NCI-H2171 treated with DMSO at 0.1 percent for 48 hours (cell line): ENCODE measurements at places on chromosomes 4 and X.

DNA sequence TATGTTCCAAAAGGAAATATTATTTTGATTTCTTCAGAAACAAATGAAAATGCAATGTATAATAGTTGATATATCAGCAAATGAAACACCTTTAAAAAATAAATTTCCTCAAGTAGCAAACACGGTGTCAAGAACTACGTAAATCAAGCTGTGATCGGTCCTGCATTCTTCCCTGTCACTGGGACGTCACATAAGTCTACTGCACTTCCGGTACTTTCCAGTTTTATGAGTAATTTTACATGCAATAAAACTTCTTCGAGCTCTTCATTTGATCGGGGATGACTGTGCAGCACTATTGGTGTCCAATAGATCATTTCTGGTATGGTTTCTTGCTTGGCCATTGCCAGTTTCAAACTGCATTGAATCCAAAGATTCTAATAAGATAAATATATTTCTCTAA is 114.0 kb upstream of the VEGFC start:
- DNase-seq = no peak

GRCh38 chr4:135210341-135210740 is 1008.8 kb upstream of the PABPC4L start:
- no peak for DNase-seq

DNA sequence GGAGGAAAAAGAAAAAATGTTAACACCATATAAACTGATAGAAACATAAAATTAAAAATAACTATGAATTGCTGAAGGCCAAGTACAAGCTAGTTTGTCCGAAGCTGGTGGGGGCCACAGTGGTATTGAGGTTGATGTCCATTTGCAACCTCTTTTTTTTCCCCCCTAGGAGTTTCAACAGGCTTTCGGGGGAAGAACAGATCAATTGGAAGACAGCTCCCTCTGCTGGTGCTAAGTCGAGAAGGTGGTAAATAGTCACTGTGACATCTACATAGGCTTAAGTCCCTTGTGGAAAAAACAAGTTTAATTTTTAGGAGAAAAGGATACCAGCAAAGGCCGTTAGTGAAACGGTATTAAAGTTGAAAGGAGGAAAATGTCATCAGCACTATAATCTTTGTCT is 115.7 kb upstream of the ZXDA start:
- DNase-seq = peak; percentile 13

DNA sequence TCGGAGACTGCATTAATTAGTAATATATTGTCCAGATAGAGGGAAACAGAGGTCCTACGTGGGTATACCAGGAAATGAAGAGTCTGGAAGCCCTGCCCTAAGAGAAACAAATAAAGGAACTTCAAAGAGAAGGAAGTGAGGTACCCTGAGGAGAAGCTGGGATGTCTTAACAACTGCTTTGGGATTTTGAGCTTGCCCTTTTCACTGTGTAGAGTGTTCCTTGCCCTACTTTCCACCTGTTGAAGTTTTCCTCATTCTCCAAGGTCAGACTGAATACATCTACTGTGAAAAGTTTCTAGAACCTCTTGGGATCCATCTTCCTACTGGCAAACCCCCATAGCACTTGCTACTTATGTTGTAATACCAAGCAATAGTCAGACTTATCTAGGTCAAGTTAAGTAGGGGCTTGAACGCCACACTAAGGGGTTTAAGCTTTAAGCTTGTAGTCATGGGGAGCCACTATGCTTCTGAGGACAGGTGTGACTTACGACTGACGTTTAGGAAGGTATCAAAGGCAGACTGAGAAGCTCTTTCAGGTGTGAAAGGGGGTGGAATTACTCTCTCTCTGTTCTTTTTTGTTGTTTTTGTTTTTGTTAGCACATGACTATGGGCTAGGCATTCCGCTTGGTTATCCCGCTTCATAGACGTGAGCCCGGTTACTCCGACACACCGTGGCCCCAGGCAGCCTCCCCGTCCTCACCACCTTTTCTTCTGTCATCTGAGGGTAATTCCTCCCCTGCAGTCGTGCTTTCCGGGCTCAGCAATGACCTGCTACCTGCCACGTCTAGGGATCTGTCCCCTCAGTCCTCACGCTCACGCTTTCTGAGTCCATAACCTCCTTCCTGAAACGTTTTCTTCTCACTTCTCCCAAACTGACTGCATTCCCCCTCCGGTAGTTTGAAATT is 959 bp upstream of the REST start:
- no peak for DNase-seq

DNA sequence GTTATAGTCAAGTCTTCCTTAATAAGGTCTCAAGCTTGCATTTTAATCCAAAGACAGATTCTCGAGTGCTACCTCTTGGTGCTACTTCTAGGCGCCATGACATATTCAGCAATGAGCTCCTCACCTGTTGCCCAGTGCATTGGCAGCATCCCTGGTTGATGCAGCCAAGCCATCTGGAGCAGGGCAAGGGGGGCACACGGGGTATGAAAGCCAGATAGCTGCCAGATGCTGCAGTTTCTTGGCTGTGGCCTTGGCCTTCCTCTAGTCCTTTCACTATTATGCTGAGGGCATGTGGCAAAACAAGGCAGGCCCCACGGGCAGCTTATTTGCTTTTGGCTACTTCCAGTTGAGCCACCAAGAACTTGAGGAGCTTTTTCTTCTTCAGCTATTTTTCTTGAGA is 168.6 kb upstream of the PGRMC2 start:
- peak; percentile 44 for DNase-seq

- no peak for DNase-seq
These were observed 94.5 kb downstream of the AFF1 start for GRCh38 chr4:87029356-87029755.

DNA sequence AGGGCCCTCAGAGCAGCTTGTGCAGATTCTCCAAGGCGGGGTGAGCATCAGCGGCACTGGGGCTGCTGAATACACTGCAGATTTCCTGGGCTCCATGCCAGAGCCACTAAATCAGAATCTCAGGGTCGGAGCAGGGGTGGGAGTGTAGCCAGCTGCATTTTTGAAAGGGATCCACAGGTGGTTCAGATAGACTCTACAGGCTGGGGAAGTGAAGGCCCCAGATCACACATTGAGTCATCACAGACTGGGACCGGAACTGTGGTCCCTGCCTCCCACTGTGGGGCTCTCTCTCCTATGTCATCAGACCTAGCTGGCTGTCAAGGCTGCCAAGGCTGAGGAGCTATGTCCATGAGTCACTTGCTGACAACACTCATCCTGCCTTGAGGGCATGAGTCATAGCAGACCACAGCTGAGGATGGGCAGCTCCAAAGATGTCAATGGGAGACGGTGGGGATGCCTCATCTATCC is 162.3 kb upstream of the MAMLD1 start:
- DNase-seq = no peak

DNA sequence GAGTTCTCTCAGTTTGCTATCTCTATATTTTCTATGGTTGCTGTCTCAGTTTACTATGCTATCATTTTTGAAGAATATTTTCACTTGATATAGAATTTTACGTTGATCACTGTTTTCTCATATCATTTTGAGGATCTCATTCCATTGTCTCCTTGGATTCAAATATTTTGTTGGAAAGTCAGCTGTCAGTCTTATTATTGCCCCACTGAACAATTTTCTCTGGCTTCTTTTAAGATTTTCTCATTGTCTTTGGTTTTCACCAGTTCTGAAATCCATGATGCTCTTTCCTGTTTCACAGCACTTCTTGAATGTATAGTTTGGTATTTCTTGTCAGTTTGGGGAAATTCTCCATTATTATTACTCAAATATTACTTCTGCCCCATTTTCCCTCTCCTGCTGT is 81.1 kb downstream of the ENPP6 start:
- no peak for DNase-seq

DNA sequence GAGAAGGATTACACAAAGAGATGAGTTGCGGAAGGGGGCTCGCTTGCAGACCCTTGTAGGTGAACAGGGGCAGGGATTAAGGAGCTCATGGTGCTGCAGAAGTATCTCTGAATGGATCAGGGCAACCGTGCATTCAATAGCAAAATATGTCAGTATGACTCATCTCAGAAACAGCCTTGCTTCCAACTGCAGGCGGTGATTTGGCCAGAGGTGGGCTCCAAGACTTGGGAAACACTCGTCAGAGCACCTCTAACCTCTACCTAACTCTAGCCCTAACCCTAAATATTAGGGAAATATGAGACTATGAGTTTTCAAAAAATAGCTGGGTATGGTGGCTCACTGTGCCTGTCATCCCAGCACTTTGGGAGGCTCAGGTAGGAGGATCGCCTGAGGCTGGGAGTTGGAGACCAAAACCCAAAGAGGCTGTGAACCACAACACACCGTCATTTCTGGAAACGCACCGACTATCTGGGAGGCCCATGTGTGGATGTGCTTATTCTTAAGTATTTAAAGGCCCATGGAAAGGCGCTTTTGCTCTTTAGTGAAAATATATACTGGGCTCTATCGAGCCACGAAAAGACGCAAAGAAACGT is 102.6 kb downstream of the DHRSX start:
- no peak for DNase-seq

DNA sequence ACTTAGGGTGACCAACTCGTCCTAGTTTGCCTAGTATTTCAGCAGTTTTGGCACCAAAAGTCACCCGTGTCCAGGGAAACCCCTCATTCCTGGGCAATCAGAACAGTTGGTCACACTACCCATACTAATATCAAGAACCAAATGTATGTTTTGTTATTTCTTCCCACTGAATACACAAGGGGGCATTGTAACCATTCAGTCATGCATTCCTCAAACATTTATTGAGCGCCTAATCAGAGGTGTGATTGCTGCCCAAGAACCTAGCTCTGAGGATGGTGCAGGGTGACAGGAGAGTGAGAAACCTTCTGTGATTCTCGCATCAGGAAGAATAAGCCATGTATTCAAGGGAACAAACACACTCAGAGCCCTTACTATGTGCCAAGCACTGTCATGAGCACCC is 69.8 kb upstream of the RAI2 start:
- DNase-seq = no peak

- no peak for DNase-seq
These were observed 142.5 kb downstream of the CXXC4 start for GRCh38 chr4:104352211-104352610.

DNA sequence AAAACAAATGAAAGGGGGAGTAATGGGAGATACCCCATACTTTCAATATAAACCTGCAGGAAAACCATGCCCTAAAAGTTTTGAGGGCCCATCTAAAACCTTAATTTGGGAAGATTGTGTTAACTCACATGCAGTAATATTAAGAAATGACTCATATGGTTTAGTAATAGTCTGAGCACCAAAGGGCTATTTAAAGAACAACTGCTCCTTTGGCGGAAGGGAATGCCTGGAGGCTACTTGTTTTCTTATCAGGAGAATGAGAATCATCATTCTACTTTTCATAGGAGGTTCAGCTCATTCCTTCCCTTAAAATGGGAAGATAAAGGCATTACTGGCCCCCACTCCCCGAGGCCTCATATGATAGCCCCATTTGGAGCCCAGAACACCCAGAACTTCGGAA is 47.6 kb downstream of the SPIN3 start:
- DNase-seq = no peak

DNA sequence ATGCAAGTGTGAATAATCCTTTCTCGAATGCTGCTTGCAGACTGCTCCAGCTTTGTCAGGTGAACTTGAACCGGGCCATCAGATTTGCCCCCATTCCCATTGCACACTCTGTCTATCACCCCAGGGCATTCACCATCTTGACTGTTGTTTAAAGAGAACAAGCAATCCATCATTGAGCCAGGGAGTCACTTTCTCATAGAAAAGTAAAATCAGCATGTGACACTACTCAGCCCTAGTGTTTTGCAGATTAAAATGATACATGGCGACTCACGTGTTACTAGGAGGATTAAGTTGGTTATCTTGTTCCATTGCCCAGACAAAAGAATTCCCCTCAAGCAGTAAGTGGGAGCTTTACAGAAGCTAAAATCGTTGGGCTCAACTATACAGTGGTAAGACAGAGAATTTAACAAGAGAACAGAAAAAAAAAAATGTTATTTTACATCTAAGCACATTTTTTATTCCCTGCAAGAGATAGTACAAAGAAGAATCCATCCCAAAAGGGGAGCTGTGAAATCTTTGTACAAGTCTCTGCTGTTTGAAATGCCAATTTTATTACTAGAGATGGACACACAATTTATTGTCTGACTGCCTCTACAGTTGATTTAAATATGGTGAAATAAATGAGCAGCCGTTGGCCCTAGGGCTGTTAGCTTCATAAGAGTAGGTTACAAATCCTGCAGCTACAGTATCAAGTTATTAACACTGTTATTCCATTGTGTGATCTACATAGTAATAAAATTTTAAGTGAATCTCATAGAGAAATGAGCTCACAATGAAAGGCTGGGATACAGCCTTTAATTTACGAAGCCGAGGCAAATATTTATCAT is 67.5 kb downstream of the NEUROG2 start:
- no peak for DNase-seq

- DNase-seq = no peak
These were observed 11.2 kb downstream of the WDR1 start for GRCh38 chr4:10105421-10105820.

- DNase-seq = no peak
These were observed 734.2 kb downstream of the RAPGEF2 start for GRCh38 chr4:159837071-159837470.

- DNase-seq = no peak
These were observed 56.5 kb downstream of the FBXL5 start for GRCh38 chr4:15598644-15599043.

DNA sequence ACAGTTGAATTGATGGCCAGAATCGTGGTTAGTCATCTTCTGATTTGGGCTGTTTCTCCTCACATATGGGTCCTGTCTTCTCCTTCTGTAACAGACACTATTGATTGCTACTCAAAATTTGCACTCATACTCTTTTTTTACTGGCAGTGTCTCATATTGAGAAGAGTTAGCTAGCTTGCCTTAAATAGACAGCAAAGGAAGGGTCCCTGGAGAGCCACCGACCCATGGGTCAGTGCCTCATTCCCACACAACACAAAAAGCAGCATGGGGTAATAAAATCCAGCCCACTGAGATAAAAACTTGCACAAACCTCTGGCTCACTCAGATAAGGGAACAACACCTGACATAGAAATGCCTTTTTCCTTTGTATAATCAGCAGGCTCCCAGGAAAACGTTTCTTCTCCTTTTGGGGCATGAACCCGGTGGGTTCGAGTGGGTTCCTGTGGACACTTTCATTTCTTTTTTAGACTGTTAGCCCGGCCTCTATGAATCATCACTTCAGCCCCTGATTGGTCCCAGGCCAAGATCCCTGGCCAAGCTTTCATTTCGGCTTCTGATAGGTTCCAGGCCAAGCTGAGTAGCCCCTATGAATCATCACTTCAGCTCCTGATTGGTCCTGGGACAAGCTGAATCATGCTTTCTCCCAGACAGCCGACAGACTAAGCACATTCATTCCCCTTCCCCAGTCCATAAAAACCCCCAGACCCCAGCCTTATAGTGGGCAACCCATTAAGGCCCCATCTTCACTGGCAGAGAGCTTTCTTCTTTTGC is 408.1 kb downstream of the DCAF12L2 start:
- DNase-seq = no peak

GRCh38 chrX:55335296-55335695 is 70.6 kb upstream of the PAGE3 start:
- DNase-seq = no peak
